Amniotic stem cell (primary cell): ENCODE measurements at places on chromosomes 5 and 9.

DNA sequence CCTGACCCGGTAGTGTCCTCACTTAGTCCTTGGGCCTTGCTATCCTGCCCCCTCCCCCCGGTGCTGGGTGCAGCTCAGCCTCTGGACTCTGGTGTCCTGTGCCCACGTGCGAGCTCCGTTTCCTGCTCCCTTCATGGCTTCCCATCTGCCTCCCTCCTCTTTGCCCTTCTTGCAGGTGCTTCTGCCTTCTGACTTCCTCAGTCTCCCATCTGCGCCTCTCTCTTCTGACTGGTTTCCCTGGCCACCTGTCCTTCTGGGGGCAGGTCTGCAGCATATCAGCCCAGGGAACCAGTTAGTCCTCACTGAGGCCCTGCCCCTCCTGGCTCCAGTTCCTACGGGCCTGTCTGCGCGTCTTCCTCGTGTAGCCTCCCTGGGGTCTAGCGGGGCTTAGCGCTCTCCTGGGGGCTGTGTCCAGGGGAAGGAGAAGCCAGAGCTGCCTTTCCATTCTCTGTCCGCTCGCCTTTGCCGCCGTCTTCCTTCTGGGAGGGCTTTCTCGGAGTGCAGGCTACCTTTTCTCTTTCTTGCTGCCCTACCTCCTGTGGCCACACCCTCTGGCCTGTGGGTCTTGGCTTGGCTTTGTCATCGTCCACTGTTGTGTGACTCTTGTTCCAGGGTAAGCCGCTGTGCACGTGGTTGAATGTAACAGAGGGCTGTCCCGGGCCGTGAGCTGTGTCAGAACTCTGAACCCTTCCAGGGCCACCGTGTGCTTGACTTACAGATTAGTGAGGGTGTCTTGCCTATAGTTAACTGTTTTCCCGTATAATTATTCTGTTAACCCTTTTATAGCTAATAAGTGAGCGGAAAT lies 51.8 kb downstream of the EHMT1 start:
- DNase-seq, result no peak

GRCh38 chr9:4936823-4937222 lies 48.2 kb upstream of the JAK2 start:
- DNase-seq, result no peak

DNA sequence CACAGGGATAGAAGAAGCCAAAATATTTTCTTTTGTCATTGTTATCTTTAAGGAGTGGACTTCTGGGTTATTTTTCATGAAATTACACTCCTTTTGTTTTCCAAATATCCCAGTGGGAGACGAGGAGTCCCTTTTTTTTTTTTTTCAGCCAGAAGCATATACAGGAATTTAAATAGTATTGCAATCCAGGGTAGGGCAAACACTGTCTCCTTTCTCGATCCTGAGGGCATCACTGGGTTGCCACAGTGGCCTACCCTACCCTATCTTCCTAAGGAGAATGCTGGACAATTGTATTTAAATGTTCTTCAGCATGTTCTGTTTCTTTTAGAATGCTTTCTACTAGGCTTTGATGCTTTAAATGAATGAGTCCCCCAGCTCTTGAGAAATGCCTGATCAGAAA lies 47.9 kb downstream of the LRRC70 start:
- DNase-seq, result no peak

GRCh38 chr5:133611357-133612248 lies 738 bp downstream of the FSTL4 start:
- no peak for DNase-seq

- DNase-seq, result no peak
Observed at GRCh38 chr9:86519066-86519615, 164.9 kb upstream of the TUT7 start.

DNA sequence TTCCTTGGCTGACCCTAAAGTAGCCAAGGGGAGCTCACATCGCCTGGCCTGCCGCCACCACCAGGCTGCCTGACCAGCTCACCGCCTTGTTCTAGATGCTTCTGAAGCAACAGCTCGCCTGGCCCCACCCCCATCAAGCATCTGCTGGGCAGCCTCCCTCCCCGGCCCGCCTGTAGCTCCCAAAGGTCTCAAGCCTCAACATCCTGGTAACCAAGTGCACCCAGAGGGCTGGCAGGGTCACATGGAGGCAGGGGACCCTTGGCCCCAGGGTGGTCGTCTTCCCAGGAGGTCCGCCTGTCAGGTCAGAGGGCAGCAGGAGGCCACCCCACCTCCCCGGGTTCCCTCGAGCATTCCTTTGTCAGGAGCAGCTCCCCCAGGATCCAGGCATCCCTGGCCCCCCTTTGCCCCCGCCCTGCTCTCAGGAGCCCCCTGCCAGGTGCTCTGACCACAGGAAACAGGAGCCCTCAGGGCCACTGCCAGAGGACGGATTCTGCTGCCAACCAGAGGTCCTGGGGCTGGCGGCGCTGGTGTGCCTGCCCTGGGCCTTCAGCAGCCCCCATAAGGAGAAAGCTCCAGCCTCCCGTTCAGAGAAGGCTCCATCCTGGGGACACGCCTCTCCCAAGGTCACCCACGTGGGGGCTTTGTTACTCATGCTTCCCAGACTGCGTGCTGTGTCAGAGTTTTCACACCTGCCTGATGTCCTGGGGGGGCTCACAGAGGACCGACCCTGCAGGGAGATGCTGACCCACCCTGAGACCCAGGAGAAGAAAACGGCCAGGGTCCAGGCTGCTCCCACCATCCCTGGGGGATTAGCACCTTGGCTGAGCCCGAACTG lies 3.5 kb upstream of the LRRC14B start:
- no peak for DNase-seq

- DNase-seq, result peak; percentile 69
Observed at GRCh38 chr5:57779383-57780223, 297.0 kb upstream of the ACTBL2 start.

- DNase-seq, result no peak
Observed at GRCh38 chr5:117888688-117889087, 1099.7 kb downstream of the DTWD2 start.

- DNase-seq, result no peak
Observed at GRCh38 chr5:147568710-147569406, 59.0 kb upstream of the DPYSL3 start.

GRCh38 chr5:38569180-38569579 lies 12.7 kb upstream of the LIFR start:
- DNase-seq, result no peak

DNA sequence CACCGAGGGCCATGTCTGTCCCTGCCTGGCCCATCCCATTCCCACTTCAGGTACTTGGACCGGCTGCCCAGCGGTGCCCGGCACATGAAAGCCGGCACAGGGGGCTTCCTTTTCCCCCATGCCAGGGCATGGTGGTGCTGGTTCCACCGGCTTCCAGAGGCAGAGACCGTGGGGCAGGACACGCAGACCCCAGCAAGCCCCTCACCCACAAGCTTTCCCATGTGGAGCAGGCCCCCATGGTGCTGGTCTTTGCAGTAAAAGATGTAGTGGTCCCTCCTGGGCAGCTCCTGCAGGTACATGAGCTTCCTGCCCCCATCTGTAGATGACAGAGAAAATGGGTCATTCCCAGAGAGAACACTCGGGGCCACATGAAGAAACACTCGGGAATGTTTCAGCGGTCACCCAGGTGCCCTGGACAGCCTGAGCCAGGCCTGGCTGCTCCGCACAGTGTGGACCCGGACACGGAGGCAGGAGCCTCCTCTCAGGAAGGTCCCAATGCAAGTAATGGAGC lies 2.0 kb downstream of the OBP2B start:
- no peak for DNase-seq

DNA sequence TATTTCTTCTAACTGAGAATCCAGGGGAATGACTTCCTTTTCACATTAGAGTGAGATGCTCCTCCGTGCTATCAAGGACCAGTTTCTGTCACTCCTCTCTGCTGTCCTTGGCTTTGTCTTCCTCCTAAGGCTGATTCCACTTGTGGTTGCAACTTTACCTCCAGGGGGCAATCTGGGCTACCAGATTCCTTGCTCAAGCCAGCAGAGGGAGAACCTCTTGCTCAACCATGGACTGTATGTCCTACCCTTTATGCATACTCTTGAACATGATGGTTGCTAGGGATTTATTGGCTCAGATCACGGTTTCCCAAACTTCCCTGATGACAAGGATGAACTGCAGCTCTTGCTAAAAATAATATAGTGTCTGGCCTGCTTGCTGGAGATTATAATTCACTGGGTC lies 24.0 kb downstream of the NNT start:
- no peak for DNase-seq

GRCh38 chr5:150122158-150122510 lies 33.5 kb downstream of the PDGFRB start:
- DNase-seq, result no peak

DNA sequence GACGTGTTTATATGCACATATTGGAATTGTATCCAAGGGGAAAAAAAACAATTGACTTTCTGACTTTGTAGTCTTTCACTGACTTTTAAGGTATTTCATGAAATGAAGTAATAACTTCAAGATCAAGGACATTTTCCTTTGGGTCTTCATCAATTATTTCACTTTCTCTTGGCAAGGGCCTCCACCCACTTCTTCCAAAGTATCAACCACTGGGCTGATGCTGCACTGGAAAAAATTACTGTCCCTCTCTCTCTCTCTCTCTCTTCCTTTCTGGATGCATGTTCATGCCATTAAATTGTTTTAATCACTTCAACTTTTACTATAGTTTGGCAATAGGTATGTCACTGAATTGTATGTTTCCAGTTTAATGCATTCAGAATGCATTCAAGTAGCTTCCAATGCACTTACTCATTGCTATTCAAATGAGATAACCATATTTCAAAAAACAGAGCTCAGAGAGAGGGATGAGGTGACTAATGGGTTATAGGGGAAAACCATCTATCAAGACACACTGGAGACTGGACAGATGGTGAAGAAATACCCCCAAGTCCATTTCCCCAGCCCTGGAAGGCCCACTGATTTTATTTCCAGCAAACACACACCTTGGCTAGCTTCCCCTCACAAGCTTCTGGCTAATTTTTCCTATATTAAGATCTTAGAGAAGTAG lies 585.3 kb downstream of the EBF1 start:
- DNase-seq, result peak; percentile 38

DNA sequence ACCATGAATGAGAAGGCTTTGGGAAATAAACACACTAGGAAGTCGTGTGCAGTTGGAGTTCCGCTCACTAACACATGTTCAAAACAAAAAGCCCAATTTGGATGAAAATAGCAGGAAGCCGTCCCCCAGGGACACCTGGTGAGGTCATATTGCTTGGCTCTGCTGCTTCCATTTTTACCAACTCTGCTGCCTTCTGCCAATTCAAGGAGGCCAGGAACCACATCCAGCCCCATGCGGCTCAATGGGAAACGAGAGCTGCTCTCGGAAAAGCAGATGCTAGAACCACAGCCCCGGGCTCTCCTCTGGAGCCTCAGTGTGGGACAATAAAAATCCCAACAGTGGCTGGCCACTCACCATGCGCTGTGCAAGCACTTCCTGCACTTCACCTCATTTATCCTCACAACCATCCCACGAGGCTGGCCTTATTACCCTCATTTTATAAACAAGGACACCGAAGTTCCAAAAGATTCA lies 13.4 kb downstream of the ADAM19 start:
- DNase-seq, result no peak

DNA sequence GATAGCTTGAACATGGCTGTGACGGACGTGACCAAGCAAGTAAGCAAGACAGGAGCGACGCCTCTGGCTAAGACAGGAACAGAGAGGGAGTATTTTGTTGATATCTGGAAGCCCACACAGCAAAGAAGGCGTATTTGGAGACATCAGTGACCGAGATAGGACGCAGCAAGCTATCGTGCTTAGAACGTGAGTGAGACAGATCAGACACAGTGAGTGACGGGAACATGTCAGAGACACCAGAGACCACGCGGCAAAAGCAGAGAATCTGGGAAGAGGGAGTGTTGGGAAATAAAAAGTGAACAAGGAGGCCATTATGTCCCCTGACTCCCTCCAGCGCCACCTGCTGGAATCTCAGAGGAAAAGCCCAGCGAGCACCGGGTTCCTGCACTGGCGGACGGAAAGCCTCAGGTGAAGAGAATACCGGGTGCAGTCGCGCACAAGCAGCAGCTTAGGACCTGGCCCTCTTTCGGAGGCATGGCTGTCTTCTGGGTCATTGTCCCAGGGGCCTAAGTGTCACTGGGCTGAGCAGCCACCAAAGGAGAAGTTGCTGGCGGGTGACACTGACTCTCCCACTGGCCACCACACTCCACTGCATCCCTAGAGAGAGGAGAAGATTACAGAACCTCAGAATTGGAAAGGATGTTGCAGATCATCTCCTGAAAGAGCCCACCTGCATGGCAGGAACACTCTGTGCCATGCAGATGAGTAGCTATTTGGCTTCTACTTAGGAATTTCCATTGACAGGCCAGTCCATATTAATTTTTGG lies 99.1 kb downstream of the FBXO38 start:
- DNase-seq, result no peak

GRCh38 chr5:34007201-34007620 lies 639 bp downstream of the AMACR start:
- DNase-seq, result no peak

DNA sequence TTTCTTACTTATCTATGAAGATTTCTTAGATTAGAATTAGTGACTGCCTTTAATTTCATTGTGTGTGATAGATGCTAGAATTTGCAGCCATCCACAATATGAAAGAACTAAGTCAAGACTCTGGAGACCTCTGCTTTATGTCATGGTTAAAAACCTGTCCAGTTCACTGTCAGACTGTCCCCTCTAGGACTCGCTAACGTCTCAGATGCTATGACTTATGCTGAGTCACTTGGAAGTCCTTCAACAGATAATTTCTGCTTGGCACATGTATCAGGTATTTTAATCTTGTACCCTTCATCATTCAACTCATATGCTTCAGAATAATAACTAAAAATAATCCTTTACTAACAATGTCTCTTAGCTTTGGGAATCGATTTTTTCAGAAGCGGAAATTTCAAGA lies 230.5 kb upstream of the DMAC1 start:
- DNase-seq, result no peak

GRCh38 chr9:19665146-19665863 lies 123.5 kb downstream of the SLC24A2 start:
- DNase-seq, result no peak

DNA sequence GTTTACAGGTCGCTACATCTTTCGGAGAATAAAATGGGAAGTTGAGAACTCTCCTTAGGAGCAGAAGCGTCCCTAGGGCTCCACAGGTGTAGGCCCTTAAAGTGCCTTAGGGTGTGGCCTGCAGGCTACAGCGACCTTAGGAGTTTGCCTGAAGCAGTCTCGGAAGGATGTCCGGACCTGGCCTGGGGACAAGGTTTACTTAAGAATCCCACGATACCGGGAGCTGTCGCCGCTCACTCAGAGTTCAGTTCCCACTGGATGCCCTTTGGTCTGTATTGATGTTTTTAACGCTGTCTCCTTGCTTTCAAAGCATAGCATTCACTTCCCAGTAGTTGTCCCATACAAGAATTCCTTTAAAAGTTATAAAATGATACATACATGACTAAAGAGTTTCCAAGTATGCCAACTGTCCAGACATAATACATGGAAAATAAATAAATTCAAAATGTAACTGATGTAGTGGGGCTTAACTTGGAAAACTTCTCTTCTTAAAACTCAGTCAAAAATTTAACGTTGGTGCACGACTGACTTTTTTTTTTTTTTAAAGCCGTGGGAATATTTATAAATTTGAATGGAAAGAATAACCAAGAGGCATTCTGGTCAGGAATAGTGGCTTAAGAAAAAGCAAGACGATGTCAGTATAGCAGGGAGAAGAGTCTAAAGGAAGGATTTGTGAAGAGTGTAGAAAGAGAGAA lies 848 bp downstream of the RAD50 start:
- DNase-seq, result no peak
